Right ventricle myocardium superior (tissue), 1 donor: ENCODE measurements at places on chromosomes 4 and X. TPM values are rescaled to one million over a fixed set of nuclear protein-coding genes. Genes with fewer than 3 reads are reported as not detected.

Gene F8A1
- 29.6 TPM for total RNA-seq

Gene TBX22
- total RNA-seq, result not detected

Gene UGT2B17
- total RNA-seq, result not detected

Gene DACH2
- total RNA-seq, result not detected

Gene PAGE2B
- not detected for total RNA-seq
